ENCODE measurements at places on chromosomes 12 and 14.

DNA sequence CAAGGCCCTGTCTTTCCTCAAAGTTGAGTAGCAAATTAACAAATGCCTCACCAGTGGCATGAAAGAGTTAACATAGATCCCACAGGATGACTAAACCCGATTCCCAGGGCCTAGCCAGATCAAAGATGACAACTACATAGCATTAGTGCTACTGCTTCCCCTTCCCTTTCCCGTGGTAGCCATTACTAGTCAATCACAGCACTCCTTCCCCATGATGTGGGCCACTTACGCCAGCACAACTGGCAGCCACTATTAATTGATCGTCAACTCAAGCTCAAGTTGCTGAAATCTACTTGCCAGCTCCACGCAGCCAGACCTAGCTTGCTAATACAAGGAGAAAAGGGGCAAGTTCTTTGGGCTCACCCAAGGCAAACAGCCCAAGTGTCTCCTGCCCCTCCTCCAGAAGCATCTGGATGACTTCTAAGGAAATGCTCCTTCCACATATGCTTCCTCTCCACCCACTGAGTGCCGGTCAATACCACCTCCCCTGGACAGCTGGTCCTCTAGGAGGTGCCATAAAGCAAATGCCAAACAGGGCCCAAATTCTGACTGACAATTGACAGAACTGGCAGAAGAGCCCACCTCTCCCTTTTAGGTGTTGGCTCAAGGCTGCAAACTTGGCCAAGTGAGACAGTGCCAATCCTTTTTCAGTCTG is 72.6 kb downstream of the NUAK1 start:
- no peak for DNase-seq

GRCh38 chr12:7869137-7869536 is 3.6 kb downstream of the SLC2A14 start:
- no peak for DNase-seq

DNA sequence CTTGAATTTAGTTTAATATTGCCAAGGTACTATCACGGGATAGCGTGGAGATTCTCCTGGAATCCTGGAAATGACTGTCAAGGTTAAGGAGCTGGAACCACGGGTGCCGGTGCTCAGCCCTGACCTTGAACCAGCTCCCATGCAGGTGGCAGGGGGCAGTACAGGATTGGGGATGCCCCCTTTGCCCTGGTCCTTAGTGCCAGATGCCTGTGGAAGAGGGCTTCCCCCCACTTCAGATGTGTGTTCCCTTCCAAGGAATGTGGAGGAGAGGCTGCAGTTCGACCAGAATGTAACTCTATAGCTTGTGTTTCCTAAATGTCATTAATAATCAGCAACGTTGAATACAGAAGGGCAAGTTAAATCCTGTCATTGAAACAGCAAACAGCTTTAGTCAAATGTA is 258.9 kb downstream of the VRK1 start:
- DNase-seq, result no peak

- no peak for DNase-seq
Measured at GRCh38 chr12:61654698-61655097, 605.5 kb upstream of the USP15 start.

- DNase-seq, result no peak
Measured at GRCh38 chr12:19338405-19338804, 100.9 kb upstream of the AEBP2 start.

- no peak for DNase-seq
Measured at GRCh38 chr14:101441710-101442109, 119.6 kb upstream of the DIO3 start.

DNA sequence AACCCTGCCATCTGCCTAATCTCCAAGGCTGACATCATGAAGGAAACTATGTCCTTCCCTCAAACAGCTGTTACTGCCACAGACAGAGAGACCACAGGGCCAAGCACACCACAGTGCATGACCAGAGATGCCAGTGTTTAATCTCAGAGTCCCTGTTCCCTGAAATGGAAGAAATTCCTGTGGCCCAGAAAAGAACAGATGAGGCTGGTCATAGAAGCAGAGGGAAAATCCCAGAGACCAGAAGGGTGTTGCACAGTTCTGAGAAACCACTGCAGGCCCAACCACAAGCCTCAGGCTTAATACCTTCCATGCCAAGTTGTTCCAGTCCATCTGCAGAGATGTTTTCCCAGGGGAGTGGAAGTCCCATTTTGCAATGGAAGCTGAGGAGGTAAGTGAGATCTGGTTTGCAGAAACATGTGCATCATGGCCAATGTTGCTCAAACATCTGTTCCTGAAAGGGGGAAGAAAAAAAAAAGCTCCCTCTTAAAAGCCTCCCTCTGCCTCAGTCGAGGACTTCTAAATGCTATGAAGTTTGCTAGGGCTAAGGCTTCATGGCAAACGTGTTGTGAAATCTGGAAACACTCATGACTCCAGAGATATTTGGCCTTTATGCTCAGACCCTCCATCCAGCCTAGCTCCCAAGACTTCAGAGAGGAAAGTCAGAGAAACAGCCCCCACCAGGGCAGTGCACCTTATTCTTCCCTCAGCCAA is 98.6 kb downstream of the SCARB1 start:
- no peak for DNase-seq

DNA sequence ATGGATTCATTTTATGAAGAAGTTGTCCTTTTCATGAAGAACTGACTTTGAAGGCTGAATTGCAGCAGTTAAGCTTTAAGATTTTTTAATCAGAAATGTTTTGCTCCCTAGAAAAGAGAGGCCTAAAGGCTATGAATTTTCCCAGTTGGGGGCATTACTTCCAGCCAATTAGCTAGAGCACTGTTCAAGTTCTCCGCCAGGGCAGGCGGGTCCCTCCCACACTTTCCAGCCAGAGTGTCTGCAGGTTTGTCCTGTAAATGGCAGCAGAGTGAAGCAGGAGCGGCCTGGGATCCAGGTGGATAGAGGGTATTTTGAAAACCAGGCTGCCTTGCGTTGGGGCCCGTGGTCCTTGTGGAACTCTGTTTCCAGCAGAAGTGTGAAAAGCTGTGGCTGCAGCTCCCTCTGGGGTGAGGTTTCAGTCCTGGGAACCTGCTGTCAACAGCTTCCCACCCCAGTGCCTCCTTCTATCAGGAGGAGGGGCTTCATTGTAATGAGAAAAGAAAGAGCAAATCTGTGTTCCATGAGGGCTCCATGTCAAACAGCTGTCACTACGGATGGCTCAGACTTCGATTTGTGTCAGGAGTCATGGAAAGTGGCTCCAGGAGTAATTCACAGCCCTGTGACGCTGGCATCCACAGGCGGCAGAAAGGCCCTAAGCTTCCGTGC is 210.7 kb upstream of the TMEM132C start:
- no peak for DNase-seq

DNA sequence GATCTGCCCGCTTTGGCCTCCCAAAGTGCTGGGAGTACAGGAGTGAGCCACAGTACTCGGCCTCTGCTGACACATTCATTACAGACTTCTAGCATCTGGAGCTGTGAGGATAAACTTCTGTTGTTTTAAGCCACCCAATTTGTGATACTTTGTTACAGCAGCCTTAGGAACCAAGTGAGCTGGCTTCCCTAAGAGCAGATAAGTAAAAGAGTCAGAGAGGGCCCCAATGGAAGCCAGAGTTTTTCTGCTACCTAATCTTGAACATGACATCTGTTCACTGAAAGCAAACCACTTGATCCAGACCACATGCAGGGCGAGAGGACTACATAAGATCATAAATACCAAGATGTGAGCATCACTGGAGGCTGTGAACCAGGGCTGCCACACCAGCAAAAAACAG is 3.7 kb upstream of the MAPKAPK5 start:
- no peak for DNase-seq

GRCh38 chr14:68285421-68286179 is 466.0 kb downstream of the RAD51B start:
- DNase-seq, result no peak

GRCh38 chr14:56341766-56342493 is 223.7 kb downstream of the PELI2 start:
- no peak for DNase-seq

DNA sequence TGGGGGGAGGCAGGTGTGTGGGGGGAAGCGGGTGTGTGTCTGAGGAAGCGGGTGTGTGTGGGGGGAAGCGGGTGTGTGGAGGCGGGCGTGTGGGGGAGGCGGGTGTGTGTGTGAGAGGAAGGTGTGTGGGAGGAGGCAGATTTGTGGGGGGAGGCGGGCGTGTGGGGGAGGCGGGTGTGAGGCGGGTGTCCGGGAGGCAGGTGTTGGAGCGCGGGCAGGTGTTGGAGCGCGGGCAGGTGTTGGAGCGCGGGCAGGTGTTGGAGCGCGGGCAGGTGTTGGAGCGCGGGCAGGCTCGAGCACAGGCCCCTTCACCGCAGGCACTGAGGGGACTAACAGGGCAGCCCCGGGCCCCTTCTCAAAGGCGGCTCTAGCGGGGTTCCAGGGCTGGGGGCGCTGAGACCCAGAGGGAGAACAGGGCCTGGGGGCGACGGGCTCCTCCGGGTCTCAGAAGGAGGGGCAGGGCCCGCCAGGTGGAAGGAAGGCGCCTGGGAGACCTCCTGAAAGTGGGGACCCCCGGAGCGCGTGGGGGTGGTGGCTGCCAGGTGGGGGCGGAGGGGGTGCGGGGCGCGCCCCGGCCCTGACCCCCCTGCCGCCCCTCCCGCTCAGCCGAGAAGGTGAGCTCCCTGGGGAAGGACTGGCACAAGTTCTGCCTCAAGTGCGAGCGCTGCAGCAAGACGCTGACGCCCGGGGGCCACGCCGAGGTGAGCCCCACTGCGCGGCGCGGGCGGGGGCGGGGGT is 3.2 kb downstream of the CRIP2 start:
- DNase-seq, result no peak

DNA sequence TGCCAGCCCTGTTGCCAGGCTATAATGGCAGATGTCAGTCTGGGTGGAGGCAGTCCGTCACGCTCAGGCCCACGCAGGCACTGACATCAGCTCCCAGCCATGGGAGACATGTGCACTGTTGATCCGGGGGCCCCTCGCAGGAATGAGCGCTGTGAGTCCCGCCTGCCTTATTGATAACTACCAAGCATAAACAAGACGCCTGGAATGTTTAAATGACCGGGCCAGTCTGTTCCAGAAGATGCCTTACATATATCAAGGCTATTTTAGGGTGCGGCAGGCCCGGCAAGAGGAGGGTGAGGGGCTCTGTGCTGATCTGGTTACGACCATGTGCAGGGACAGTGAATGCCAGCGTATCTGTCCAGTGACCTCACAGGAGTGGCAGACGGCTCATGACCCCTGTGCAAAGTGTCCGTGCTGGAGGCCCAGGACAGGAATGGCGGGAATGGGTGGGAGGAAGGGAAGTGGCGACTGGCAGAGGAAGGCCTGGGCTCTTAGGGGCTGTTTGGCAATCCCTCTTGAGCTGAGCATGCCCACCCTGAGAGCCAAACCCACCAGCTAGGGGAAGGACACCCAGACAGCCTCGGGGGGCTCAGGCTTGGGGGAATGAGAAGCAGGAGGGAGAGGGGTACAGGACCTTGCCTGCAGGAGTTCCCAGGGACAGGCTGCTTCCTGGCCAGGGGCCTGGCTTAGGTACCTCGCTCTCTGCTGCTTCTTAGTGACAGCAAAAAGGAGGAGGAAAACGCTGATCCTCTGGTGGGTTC is 49.3 kb downstream of the DLK1 start:
- no peak for DNase-seq

GRCh38 chr12:57693317-57693658 is 644 bp upstream of the OS9 start:
- DNase-seq, result no peak

DNA sequence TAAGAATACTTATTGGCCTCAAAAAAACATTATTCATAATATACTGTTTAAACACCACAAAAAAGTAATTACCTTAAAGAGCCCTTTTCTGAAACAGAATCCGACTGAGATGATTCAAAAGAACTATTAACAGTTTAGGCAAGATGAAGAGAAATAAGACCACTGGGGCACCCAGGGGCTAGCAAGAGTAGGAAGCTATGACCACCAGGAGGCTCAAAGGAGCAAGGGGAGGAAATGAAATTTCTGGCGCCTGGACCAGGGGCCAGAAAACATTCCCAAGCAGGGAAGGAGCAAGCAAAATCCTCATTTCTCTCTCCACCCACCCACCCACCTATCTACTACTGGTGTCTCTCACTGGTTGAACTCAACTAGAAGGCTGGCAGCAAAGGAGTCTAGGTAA is 6.3 kb upstream of the DCAF4 start:
- no peak for DNase-seq

- no peak for DNase-seq
Measured at GRCh38 chr12:6820166-6820565, 1.5 kb upstream of the GPR162 start.

DNA sequence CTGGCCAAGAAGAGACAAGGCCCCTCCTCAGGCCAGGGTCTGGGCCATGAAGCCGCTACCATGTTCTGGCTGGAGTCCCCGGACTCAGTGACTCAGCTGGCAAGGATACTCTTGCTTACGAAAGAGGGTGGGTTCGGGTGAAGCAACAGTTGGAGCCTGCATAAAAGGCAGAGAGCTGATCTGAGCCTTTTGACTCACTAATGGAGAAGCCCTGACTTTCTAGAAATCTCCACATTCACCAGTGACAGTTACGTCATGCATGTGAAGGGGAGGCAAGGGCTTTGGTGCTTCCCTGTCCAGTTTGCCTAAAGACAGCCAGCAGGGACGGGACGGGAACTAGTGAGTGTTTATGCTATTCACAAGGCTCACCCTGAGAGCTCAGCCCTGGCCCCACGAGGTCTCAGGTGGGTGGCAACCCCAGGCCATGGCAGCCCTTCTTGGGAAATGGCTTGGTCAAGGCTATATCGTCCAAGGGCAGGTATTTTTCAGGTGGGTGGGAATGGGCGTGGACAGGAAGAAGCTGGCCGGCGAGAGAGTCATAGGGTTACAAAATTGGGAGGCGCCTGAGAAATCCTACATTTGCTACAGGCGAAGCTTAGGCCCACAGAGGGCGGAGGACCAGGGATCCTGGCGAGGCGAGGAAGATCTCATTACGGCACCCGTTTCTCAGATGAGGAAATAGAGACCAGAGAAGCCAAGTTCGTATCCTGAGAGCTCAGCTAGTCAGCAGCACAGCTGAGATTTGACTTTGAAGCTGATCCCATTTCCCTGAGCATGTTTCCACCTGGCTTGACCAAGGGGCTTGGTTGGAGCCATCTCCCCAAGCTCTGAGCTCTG is 314.6 kb downstream of the BCL11B start:
- peak; percentile 43 for DNase-seq

DNA sequence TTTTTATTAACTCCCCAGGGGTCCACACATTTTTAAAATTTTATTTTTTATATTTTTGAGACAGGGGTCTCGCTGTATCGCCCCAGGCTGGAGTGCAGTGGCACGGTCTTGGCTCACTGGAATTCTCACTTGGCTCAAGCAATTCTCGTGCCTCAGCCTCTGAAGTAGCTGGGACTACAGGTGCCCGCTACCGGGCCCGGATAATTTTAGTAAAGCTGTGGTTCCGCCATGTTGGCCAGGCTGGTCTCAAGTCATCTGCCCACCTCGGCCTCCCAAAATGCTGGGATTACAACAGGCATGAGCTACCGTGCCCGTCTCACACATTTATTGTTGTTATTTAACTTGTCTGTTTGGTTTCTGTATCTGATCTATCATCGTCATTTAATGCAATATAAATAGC is 307.4 kb downstream of the TMTC2 start:
- no peak for DNase-seq

GRCh38 chr14:77343662-77344061 is 22.8 kb downstream of the GSTZ1 start:
- DNase-seq, result no peak

- no peak for DNase-seq
Measured at GRCh38 chr14:66293533-66294105, 192.6 kb upstream of the CCDC196 start.
